ENCODE measurements at places on chromosomes 13 and 19.

DNA sequence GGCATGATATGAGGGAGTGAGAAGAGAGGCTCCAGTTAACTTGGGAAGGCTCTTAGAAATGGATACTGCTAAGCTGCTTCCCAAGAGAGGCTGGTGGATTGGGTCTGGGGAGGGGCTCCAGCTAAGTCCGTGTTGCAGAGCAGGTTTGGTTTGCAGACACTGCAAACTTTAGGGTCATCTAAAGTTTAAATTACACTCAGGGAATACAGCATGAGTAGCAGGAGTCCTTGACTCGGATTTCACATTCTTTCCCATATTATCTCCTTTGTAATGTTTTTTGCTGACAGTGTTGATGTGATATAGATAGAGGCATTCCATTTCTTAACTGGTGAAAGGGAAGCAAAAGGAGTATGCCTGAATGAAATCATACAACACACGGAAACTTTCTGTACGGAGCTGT is 31.9 kb downstream of the SGCG start:
- ATAC-seq: no peak

DNA sequence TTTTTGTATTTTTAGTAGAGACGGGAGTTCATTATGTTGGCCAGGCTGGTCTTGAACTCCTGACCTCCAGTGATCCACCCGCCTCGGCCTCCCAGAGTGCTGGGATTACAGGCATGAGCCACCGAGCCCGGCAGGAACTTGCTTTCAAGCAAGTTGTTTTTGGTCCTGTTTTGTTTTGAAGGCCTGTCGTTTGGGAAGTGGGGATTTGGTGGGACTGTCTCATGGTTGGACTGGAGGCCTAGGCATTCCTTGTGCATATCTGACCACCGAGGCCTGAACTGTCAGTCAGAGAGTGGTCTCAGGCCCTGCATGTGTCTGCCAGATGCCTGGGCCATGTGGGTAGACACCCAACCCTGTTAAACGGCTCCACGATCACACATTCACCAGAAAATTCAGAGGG is 26.3 kb downstream of the UBXN6 start:
- ATAC-seq: peak; percentile 51

DNA sequence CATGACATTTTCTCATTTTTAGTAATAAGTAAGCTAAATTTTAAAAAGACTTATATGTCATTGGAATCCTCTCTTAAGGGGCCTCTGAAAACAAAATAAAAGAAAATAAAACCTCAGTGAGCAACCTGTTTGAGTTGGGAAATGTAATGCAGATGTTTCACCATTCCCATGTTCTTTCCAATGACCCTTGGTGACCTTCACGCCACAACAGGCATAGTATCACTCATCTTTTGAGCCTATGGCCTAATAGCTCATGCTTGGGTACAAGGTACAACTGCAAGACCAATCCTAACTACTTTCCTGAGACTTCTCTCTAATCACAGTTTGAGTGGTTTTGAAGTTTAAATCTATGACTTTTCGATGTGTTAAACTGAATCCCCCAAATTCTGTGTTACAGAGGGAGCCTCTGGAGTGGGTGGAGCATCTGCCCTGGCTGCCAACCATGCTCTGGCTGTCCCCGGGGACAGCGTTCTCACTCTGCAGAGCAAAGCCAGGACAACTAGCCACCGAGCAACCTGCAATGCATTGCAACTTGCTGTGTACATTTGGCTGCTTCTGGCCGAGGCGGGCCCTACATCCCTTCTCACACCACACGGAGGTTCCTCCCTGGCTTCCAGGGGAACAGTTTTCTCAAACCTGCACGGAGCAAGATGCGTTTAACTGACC is 307.9 kb upstream of the MAB21L1 start:
- ATAC-seq: no peak

GRCh38 chr19:3275583-3276340 is 51.3 kb downstream of the CELF5 start:
- peak; percentile 80 for ATAC-seq

DNA sequence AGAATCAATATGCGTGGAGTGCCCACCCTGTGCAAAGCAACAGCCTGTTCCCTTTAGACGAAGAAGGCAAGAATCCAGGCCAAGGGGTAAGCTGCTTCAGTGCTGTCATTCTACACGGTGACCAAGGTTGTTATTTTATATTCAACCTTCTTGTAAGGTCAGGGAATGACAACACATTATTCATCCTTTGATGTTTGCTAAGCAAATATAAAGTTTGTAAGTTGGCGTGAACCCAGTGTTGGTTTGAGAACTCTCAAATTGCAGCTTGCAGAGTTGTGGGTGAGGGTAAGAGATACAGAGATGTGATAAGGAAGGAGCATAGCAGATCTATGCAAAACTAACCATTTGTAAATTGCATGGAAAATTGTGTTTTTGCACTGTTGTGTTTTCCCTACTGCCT is 436.7 kb downstream of the FGF9 start:
- ATAC-seq: no peak

GRCh38 chr19:2049741-2050348 is 1.2 kb downstream of the MKNK2 start:
- ATAC-seq: peak; percentile 58

GRCh38 chr13:105089858-105090643 is 1445.4 kb downstream of the EFNB2 start:
- no peak for ATAC-seq

- no peak for ATAC-seq
These were observed 44.3 kb downstream of the RAP2A start for GRCh38 chr13:97478247-97478646.

DNA sequence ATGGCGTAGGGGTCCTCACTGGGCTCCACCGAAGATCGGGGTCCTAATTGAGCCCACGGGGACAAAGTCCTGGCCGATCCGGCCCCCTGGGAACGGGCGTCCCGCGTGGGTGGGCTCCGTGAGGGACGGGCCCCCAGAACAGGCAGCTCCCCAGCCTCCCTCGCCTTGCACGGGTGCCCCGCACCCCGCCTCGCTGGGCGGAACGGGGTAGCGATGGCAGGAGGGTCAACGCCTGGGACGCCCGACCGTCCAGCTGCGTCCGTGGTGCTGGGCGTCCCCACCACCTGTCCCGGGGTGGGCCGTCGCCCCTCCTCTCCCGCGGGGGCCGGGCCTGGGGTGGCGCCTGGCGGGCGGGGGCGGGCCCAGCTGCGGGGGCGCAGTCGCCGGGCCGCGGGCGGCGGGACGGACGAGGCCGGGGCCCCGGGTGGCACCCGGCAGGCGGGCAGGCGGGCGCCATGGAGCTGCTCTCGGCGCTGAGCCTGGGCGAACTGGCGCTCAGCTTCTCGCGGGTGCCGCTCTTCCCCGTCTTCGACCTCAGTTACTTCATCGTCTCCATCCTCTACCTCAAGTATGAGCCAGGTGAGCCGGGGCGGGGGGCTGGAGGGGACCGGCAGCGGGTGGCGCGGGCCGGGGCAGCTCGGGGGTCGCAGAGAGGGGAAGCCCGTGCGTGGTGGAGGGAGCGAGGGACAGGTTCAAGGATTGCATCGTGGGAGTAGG is at the start of gene TMEM38A:
TSS of gene TMEM38A (plus strand) at position 377 of the 717 bp plus-strand sequence. CDS start at position 456, 79 bp downstream.
- ATAC-seq: peak; percentile 54

GRCh38 chr19:46533078-46533620 is 37.5 kb upstream of the PNMA8B start:
- no peak for ATAC-seq

GRCh38 chr13:112522578-112522977 is 65.4 kb downstream of the TUBGCP3 start:
- no peak for ATAC-seq

DNA sequence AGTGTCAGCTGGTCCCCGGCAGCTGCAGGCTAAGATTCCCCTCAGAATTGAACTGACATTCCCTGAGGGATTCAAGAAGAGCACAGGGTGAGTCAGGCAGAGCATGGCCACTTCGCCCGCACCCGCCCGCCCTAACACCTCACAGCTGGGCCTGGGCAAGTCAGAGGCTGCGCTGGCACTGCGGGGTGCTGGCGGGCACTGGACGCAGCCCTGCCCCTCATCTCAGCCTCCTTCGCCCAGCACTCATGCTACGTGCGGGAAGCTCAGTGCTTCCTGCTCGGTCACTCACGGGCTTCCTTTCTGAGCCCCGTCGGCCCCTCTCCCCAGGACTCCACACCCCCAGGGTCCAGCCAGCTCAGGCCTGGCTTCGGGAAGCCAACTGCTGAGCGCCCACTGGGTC is 56.9 kb downstream of the MLLT1 start:
- ATAC-seq: no peak

All from stimulated activated memory B cell treated with anti-CD40 and anti-IgM and Interleukin-4, amounts not matched to agents 10 μg/mL and 1 μg/mL and 100 μg/mL, for 72 hours (primary cell).